ENCODE measurements at places on chromosomes 1 and 21. TPM values are rescaled to one million over a fixed set of nuclear protein-coding genes. Genes with fewer than 3 reads are reported as not detected.

C8A gene
- 0.13 TPM for total RNA-seq

DNA sequence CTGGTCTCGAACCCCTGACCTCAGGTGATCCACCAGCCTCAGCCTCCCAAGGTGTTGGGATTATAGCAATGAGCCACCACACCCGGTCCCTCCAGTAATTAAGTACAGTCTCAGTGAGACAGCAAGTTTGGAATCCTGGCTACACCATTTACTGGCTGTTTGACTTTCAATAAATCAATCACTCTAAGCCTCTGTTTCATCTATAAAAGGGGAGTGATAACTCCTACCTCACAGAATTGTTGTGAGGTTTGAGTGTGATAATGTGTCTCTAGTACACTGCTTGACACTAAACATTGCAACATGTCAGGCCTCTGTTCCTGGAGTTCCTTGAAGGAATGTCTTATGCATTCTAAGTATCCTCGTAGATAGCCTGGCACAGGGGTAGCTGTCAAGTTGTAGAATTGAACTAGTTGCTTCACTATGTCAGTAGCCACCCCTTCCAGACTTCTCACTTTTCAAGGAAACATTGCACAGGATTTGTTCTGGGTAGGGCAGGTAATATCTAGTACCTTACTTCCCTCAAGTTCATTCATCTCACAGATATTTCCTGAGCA is 12.4 kb downstream of the ENTREP3 start:
- peaks cover 10% of the 10 kb centered on the region for H3K36me3 ChIP-seq
- H3K4me1 ChIP-seq = peaks cover 28% of the 10 kb centered on the region
- no peak overlapping the region for H3K27ac ChIP-seq
- peaks cover 41% of the 10 kb centered on the region for H3K27me3 ChIP-seq
- H3K4me3 ChIP-seq = peak overlapping the region; percentile 78
- no peak for DNase-seq

NCF2 gene
- total RNA-seq = 0.41 TPM

DNA sequence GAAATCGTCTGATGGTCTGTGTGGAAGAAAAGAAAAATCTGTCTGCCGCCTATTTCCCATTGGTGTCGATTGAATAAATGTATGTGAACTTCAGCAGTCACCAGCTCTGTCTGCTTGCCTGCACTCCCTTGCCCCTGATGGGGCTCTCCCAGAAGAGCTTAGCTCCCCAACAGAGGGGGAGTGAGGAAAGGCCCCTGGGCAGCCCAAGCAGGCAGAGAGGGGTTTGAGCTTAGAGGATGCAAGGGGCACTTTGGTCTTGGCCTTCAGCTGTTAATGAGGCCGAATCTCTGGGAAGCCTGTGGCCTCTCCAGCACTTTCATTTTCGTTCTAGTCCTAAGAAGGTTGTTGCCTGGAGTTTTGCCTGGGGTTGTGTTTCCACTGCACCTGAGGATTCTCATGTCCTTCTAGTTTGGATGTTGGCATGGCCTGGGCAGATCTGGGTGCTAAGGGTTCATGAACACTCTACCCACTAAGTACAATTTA is 2.8 kb downstream of the FOXD2 start:
- no peak overlapping the region for H3K4me3 ChIP-seq
- no peak overlapping the region for H3K27ac ChIP-seq
- peaks cover 19% of the 10 kb centered on the region for H3K27me3 ChIP-seq
- no peak for DNase-seq
- H3K4me1 ChIP-seq = peaks cover 36% of the 10 kb centered on the region
- H3K36me3 ChIP-seq = no peaks in the 10 kb centered on the region

CAMSAP2 gene
- 18.1 TPM for total RNA-seq

ERRFI1 gene
- total RNA-seq = 44.6 TPM

- peaks cover 20% of the 10 kb centered on the region for H3K4me1 ChIP-seq
- H3K4me3 ChIP-seq = no peak overlapping the region
- H3K36me3 ChIP-seq = no peaks in the 10 kb centered on the region
- DNase-seq = peak; percentile 16
These were observed 9.0 kb downstream of the C1orf105 start for GRCh38 chr1:172429331-172430127.
